ENCODE measurements at places on chromosomes 1 and 21.

DNA sequence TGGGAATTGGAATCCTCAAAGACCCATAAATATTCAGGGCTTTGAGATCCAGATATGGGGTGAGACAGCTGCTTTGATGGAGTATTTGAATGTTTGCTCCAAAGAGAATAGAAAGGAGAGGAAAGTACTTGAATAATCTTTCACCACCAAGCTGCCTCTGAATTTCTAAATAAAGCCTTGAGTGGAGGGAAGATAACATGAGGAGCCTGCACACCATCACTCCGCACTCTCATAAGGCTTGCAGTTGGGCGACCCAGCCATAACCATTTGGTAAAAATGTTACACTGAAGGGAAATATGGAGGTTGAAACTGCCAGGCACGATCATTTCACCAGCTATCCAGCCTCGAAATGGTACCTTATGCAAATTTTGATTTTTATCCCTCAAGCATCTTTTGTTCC lies 38.4 kb downstream of the VCAM1 start:
- DNase-seq: no peak

- DNase-seq: peak; percentile 93
Observed at GRCh38 chr1:178530037-178530402, 17.1 kb downstream of the TEX35 start.

- DNase-seq: no peak
Observed at GRCh38 chr1:233448109-233448689, 120.7 kb downstream of the MAP3K21 start.

GRCh38 chr21:25689226-25689625 lies 45.5 kb downstream of the ATP5PF start:
- DNase-seq: no peak

- no peak for DNase-seq
Observed at GRCh38 chr1:1089731-1090423, 15.8 kb upstream of the RNF223 start.

DNA sequence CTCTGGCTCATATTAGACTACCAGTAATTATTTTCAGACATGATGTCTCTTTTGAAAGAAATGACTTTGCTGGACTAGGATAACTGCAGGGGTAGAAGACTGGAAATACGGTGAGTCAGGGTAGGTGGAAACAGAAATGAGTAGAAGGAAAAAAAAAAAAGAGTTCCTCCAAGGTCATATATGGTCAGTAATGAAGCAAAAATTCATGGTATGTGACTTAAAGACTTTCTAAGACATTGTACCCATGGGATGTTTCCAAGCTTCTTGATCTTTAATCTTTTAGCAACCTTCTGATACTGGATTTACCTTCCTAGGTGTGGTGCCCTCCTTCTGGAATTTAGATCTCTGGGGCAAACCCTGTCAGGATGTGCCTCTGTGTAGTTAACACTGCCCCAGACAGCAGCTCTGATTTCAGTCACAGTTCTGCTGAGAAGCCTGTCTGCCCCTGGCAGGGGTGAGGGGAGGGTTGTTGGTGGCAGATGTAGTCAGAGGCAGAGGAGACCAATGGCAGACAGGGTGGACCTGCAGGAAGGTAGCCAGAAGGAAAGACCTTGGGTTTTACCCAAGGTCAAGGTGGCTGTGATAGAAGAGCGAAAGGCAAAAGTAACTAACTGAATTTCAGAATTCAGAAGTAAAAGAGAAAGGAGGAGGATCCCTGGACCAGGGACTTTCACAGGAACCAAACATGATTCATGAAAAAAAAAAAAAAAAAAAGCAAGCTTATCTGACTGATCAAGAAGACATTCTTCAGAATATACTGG lies 44.1 kb upstream of the BCL10 start:
- DNase-seq: no peak

- no peak for DNase-seq
Observed at GRCh38 chr1:243264717-243265116, 8.9 kb downstream of the SDCCAG8 start.

DNA sequence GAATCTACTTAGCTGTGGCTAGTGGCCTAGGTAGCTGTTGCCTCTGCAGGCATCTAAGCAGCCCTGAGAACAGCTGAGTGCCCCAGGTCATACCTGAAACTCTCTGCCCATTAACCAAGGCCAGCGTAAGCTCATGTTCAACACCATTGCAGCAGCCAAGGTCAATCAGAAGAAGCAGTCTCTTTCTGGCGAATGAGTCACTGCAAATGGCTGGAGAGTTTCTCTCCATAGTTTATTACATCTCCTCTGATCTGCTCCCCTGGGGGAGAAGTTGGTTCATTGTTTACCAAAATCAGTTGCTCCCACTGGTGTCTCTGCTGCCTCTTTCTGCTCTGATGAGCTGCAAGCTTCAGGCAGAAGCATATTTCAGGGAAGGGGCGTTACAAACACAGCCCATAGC lies 6.9 kb upstream of the BCL9 start:
- DNase-seq: no peak

DNA sequence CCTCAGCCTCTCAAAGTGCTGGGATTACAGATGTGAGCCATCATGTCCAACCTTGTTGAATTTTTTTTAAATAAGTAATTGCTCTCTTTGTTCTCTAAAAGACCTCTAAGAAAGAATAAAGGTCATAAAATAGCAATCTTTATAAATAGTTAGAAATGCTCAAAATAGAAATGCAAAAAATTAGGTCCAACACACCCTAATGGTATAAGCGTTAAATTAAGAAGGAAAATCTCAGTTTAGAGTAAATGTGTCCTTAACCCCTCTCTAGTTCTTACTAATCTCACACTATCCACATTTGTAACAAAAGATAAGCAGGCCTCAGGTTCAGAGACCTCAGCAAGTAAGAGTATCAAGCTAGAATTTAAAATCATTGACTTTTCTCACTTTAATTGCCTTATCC lies 38.3 kb upstream of the GLIS1 start:
- no peak for DNase-seq

DNA sequence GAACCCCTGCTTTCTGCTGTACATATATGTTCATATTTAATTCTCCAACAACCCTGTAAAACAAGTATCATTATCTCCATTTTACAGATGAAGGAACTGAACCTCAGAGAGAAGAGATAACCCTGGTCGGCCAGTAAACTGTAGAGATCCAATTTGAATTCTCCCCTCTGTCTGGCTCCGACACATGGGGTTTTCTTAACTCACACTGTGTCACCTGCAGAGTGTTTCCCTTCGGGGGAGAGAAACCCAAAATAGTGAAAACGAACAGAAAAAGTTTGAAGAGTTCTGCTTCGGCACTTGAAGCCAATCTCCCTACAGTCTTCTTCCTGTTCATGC lies 17.4 kb upstream of the BCAR3 start:
- no peak for DNase-seq

- DNase-seq: peak; percentile 35
Observed at GRCh38 chr1:220370041-220370700, 97.9 kb upstream of the RAB3GAP2 start.

- DNase-seq: no peak
Observed at GRCh38 chr1:204443871-204444581, 32.4 kb upstream of the PPP1R15B start.

- no peak for DNase-seq
Observed at GRCh38 chr21:24759348-24760075, 847.8 kb downstream of the MRPL39 start.

DNA sequence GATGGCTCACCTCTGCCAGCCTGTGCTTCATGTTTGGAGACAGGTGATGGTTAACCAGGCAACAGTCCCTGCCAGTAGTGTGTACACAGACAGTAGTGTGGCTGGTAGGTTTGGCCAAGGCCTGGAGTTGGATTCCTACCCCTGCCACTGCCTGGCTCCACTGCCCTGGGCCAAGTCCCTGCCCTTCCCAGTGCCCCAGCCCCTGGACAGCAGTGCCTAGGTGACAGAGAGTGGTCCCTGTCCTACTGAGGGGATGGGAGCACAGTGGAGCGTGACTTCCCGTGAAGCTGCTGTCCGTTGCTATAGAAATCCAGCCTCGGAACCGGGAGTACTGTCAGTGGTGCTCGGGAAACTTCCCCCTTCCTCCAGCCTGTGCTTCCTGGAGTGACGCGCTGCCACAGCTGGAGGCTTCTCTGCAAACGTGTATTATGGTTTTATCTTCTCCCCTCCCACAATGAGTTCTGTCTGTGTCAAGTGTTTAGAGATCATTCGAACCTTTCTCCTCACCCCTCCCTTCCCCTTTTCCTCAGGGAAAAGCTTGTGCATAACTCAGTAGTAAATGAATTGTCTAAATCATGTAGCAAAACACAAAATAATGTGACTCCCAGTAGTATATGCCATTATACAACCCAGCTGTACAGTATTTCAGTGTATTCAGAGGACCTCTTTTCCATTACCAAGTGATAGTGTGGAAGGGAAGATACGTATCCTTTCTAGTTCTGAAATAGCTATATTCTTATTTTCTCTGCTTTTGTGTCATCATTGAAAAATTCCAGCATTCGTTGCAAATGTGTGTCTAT lies 73.4 kb downstream of the GALNT2 start:
- no peak for DNase-seq

DNA sequence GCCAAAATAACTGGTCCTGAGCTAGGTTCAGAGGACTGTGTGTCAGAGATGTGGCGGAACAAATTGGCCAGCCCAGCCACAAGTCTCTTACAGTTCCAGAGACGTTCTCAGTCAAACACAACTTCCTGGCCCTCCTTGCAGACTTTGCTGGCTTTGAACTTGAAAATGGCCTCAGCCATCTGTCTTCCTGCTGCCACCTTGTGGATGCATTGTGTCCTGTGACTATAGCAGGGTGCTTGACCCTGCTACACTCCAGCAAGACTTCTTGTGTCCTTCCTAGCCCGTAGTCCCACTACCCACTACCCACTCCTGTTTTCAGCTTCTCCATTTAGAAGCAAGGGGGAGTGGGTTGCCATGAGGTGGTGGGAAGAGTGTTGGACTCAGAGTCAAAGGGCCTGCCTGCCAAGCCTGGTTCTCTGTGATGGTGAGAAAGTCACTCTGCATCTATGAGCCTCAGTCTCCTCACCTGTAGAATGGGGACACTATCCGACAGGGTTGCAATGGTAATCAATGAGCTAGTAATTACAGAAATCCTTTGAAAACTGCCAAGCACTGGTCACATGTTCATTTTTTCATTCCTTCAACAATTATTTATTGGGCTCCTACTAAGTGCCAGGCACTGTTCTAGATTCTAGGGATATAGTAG lies 109.9 kb downstream of the IGSF21 start:
- peak; percentile 30 for DNase-seq

DNA sequence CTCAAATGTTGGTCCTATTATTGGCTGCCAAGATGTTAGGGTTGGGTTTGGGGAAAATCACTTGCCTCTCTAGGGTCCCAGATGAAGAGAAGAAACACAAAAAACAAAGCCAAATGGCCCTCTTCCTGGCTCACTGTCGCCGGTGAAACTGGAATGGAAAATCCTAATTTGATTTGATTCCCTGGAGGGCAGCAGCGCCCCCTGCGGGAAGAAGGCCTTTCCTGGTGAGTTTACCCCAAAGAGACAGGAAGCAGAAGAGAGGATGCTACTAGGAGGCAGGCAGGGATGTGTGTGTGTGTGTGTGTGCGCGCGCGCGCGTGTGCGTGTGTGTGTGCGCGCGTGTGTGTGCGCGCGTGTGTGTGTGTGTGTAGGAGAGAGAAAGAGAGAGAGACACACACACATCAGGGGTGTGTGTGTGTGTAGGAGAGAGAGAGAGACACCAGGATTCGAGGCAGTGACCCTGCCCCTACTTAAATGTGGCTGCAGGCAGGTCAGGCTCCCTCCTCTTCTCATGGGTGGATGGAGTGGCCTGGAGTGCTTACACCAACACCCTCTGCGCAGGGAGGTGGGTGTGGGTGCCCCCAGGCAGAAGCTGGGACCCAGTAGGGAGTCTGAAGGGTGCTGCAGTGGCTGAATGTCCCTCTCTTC lies 3.1 kb upstream of the SELENON start:
- no peak for DNase-seq

DNA sequence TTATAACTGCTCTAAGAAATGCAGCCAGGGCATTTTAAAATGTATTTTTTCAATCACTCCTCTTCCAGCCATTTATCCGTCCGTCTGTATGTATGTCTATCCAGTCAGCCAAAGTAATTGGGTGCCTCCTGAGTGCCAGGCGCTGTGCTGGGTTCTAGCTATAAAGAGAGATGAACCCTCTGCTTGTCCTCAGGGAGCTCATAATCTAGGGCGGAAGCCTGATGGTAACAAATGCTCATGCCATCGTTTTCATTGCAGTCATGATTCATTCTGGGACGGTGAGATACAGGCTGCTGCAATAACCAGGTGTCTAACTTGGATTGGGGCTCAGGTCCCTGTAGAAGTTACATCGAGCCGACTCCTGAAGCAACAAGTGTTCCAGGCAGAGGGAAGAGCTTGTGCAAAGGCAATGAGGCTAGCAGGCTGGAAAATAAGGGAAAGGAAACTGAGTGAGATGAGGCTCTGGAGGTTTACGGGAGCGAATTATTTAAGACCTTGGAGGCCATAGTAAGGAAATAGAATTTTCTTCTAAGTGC lies 11.6 kb downstream of the IFI6 start:
- DNase-seq: no peak

DNA sequence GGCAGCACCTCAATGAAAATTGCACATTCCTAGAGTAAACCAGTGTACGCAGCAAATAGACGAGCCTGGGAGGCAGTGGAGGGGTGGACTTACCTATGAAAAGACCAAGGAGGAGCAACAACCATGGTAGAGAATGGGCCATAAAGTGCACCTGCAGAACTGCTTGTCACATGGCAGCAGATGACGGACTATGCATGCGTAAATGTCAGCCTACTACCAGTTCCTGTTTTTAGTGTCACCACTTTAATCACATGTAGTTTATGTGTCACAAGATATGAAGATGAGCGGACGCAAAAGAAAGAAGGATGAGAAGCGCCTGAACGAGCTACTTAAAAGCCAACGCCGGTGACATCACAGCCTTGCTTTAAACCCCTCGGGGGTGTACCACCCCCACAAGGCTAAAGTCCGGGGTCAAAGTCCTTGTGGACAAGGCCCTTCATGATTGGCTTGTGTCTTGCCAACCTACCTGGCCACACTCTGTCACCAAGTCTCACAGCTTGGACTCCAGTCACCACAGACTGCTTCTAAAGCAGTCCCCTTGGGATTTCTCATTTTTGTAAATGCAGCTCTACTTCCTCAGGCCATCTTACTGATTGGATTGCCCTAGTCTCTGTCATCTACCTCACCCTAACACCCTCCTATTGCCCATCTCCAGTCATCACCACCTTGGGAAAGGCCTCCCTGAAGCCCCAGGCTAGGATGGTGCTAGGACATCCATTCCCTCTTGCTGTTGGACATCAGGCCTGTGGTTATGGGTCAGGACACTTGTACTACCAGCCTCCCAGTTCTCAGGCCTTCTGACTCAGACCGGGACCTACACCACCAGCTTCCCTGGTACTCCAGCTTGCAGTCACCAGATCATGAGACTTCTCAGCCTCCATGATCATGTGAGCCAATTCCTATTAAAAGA lies 6.0 kb upstream of the LY9 start:
- DNase-seq: no peak
